ENCODE measurements at places on chromosomes 16 and 17. TPM values are rescaled to one million over a fixed set of nuclear protein-coding genes. Genes with fewer than 3 reads are reported as not detected.

GRCh38 chr17:32445497-32445896 is 1.2 kb downstream of the PSMD11 start:
- no peak for DNase-seq

DNA sequence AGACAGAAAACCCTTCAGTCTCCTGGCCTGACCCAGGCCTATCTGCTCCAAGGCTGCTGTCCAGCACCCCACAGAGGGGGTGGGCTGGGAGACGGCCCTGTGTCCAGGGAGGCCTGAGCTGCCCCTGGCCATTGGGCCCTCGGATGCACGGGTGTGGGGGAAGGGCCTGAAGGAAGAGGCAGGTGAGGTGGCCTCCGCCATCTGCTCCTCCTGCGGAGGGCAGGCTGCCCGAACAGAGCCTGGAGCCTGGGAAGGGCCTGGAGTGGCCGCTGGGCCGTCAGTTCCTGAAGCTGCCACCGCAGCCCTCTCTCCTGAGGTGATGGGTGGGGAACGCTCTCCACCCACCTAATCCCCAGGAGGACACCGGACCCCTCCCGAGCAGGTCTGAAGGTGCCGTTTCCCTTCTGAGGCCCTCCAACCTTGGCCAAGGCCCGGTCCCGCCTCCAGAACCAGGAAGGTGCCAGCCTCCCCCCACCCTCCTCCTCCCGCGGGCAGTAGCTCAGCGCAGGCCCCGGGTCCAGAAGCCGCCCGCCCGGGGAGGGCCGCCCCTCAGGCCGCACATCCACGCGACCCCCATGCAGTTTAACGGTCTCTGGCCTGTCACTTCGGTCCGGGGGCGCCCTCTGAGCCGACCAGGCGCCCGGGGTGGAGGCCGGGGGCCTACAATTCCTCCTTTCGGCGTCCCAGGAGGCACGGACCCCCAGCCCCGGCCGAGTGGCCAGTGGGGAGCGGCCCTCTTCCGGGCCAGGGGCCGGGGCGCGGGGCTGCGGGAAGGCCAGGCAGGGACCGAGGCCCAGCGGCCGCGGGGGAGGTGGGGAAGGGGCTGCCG is 835 bp downstream of the FBXL16 start:
- no peak for DNase-seq

DNA sequence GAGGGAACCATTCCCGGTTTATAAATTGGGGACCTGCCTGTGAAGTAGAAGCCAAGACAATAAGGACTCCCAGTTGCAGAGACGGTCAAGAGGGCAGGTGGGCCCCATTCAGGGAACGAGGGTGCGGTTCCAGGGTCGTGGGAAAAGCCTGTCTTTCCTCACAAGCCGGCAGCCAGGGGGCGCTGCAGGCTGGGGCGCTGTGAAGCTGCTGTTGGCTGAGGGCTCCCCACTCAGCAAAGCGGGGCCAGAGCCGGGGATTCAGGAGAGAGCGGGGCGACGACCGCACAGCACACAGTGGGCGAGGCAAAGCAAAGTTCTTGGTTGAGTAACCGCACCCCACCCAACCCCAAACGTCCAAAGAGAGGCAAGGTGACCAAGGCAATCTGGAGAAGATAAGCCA is 24.9 kb downstream of the CDRT15 start:
- DNase-seq, result no peak

Gene C16orf96
- polyA plus RNA-seq, result 0.73 TPM

GRCh38 chr17:45264430-45264829 is 2.5 kb upstream of the SPATA32 start:
- DNase-seq, result no peak

DNA sequence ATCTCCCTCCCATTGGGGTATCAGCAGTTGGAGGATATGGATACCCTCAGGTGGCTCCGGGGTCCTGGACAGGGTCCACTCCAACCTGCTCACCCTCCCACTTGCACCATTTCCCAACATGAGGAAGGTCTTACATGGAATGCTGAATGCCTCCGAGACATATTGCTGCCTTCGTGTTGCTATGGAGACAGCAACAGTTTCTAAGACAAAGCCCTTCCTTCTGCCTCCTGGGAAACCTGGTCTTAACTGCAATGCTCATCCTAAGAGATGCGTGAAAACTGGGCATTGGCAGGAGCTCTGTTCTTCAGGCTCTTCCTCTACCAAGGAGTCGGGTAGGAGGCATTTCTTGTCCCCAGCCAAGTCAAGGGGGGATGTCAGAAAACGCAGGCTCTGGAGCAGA is 45.2 kb downstream of the ST3GAL2 start:
- no peak for DNase-seq

DNA sequence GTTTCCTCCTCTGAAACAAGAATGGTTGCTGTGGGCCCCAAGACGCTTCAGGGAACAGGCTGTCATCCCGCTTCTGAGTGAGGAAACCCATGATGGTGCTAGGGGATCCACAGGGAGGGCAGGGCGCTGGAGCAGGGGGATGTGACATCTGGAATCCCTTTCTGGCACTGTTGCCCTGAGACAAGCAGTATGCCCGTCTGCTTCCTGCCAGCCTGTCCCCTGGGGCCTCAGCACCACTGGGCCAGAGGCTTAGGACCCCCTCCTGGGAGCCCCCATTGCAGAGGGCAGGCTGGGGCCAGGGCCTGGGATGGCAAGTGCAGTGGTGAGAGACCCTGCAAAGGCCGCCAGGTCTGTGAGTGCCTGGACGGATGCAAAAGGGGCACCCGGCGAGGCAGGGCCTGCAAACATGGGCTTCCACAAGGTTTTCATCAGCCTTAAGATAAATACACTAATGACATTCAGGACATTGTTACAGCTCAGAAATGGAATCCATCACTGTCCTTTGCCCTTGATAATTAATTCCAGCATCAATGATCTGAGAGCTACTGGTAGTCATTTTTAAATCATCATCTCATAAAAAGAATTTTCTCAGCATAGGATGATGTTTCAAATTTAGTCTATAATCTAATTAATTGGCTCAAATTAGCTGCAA is 51.6 kb downstream of the PRMT7 start:
- DNase-seq, result no peak

GRCh38 chr16:4360538-4361021 is 9.5 kb upstream of the PAM16 start:
- DNase-seq, result no peak

DNA sequence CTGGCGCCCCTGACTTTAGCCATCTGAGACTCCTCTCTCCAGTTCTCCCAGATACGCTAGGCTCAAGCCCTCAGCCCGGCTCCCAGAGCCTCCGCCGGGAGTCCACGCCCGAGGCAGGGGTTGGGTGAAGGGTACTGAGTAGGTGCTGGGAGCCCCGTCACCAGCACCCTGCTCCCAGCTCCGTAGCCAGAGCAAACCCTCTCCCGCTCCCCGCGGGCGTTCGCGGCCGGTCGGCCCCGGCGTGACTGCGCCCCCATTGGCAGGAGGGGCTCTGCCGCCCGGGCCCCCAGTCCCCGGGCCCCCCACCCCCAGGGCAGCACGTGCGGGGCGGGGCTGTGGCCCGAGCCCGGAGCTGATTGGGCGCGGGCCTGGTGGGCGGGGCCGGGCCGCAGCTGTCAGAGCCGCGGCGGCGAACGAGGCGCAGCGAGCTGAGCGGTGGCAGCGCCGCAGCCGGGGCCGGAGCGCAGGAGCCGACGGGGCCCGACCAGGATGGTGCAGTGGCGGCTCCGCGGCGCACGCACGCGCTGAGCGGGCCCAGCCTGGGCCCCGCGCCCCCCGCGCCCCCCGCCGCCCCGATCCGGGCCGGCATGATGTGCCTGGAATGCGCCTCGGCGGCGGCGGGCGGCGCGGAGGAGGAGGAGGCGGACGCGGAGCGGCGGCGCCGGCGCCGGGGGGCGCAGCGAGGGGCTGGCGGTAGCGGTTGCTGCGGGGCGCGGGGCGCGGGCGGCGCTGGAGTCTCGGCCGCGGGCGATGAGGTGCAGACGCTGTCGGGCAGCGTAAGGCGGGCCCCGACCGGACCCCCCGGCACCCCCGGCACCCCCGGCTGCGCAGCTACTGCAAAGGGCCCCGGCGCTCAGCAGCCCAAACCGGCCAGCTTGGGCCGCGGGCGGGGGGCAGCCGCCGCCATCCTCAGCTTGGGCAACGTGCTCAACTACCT is at the start of gene SPNS2:
TSS of gene SPNS2 (plus strand) at position 421 of the 937 bp plus-strand sequence. CDS start at position 588, 167 bp downstream.
- DNase-seq, result no peak

DNA sequence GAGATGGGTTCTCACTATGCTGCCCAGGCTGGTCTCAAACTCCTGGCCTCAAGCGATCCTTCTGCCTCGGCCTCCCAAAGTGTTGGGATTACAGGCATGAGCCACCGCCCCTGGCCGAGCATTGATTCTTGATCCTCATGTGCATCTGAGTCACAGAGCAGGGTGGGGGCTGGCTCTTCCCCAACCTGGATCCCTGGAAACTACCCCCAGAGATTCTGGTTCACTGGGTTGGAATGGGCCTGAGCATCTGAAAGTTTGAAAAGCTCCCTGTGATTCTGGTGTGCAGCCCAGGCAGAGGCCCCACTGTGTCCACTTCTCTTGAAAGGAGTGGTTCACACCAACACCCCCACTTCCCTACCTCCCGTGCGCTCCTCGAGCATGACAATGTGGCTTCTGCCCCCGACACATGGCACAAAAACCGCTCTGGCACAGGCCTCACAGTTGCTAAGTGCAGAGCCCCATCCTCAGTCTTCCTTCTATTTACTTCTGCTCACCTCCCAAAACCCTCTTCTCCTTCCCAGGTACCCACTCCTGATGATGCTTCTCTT is 4.6 kb downstream of the QPRT start:
- no peak for DNase-seq

Gene TEKT5
- polyA plus RNA-seq, result 0.20 TPM

DNA sequence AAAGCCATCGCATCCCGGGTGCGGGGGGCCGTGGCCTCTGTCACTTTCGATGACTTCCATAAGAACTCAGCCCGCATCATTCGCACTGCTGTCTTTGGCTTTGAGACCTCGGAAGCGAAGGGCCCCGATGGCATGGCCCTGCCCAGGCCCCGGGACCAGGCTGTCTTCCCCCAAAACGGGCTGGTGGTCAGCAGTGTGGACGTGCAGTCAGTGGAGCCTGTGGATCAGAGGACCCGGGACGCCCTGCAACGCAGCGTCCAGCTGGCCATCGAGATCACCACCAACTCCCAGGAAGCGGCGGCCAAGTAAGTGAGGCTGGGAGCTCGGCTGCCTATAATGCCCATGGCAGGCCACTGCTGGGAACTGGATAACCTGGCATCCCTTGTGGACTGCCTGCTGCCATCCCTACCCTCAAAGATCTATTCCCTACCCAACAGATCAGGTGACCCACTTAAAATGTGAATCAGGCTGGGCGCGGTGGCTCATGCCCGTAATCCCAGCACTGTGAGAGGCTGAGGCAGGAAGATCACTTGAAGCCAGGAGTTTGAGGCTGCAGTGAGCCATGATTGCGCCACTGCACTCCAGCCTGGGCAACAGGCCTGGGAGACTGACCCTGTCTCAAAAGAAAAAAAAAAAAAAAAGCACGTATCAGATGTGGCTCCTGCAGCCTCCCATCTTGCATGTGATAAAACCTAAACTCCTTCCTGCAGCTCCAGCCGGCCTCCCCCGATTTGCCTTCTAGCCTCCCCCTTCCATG is 18.3 kb downstream of the CDIPT start:
- no peak for DNase-seq

DNA sequence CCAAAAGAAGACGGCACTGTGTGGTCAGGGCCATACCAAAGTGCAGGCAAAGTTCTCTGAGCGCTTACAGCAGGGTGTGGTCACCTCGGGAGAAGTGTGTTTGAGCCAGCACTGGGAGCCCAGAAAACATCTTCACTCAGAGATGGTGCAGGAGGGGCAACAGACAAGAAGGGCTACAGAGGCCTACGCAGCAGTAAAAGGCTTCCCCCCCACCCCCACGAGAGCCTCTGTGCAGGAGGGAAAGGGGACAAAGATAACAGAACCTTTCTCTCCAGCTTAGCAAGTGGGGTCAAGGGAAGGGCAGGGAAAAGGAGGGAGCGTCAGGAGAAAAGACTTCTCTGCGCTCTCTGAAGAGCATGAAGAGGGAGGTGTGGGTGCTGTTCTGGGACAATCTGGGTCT is 2.8 kb downstream of the VAT1 start:
- no peak for DNase-seq

DNA sequence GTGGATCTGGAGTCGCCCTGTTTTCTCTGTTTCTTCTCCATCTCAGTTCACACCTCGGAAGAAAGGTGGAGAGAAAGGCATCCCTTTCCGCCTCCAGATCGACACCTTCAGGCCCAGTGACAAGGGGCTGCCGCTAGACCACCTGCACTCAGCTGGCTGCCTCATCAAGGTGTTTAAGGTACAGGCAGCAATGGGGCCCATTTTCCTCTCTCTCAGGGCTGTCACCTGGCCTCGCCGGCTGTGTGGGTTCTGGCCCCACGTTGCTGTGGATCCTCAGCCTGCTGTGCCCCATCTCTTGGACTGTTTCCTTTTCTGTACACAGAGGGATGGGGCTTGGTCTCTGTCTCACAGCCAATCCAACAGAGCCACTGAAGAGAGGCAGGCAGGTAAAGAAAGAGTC is 17.4 kb upstream of the STAC2 start:
- no peak for DNase-seq

- no peak for DNase-seq
Measured at GRCh38 chr17:73929860-73930430, 273.5 kb upstream of the RPL38 start.

- DNase-seq, result no peak
Measured at GRCh38 chr16:86831366-86831765, 253.0 kb downstream of the FOXL1 start.

Gene ORC6
- 10.3 TPM for polyA plus RNA-seq

DNA sequence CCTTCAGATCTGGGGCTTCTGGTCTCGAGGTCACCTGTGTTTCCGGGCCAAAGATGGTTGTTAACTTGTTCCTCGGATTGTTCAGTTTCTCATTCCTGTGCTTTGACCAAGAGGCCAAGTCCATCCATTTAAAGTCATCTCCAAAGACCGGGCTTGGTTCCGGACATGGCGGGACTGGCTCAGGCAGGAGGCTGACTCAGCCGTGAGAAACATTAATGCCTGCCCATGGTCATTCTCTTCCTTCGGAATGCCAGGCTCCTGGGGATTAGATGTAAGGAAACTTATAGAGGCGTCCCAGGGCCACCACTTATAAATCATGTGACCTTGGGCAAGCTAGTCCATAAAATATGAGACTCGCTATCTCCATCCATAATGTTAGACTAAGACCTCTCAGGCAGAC is 13.6 kb upstream of the NKD1 start:
- no peak for DNase-seq

Gene ASGR1
- 2.3 TPM for polyA plus RNA-seq

Gene TBC1D3B
- 14.6 TPM for polyA plus RNA-seq

DNA sequence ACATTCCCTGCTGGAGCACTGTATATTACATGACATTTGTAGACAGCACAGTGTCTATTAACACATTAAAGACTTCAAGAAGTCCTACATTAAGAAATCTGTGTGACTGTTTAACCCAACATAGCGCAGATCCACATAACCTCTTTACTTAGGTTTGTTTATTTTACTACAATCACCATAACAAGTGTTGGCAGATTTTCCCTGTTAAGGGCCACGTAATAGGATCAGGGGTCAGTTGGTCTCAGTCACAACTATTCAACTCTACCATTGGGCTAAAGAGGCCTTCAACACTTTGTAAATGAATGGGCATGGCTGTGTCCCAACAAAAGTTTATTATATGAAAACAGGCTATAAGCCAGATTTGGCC is 51.3 kb upstream of the ADORA2B start:
- DNase-seq, result no peak

DNA sequence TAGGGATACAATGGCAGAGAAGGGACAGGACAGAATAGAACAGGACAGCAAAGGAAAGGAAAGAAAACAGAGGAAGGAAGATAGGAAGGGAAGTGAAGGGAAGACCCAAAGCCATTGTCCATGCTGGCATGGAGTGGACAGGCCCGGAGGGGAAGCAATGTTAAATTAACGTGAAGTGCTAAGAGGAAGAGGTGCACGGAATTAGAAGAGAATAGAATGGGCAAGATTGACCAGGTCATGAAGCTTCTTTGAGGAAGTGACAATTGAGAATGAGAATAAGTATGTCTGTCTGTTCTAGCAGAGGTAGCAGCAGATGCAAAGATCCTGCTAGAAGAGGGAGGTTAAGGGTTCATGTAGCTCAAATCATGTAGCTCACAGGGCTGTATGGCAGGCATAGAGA is 117.2 kb downstream of the MAF start:
- DNase-seq, result no peak

Measured in forelimb muscle (tissue), 1 donor.